ENCODE measurements at places on chromosomes 16 and 17.

GRCh38 chr16:85761861-85762260 lies 11.0 kb upstream of the C16orf74 start:
- no peak for DNase-seq

DNA sequence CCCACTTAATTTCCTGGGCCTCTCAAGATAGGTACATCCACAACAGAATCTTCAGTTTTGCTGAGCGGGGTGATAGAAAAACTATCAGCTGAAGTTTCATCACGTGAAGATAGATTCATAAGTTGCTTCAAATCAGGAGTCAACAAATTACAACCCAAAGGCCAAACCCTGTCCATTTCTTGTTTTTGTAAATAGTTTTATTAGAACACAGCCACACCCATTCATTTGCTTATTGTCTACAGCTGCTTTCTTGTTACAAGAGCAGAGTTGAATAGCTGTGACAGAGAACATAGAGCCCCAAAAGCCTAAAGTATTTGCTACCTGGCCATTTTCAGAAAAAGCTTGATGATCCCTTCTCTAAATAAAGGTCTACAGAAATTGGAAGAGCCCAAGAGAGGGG lies 300.1 kb upstream of the CDH5 start:
- no peak for DNase-seq

DNA sequence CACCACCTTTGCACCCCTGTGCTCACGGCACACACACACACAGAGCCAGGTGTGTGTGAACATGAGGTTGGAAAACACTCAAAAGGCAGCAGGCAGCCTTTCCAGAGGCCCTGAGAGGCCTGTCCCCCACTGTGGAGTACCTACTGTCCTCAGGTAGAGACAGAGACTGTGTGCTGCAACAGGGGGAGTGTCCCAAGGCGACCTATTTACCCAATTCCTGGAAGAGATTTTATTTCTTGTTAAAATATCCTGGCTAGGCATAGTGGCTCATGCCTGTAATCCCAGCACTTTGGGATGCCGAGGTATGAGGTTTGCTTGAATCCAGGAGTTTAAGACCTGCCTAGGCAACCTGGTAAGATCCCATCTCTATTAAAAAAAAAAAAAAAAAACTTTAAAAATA lies 108.5 kb downstream of the COPRS start:
- no peak for DNase-seq

DNA sequence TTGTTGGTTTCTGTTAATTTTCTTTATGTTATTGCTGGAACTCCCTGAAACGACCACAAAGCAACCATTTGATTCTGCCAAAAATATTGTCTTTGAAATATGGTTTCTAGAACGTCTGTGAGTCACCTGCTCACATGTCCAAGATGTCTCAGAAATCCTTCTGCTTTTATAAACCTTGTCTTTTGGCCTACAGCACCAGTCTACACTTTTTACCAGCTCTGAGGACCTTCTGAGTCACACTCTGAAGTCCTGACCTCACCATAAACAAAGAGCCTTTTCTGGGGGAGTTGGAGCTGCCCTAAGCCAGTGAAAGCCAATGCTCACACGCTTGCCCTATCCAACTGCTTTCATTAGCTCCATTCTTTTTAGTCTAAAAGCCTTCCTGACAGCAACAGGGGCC lies 55.5 kb downstream of the GRIN2A start:
- DNase-seq, result no peak

- DNase-seq, result no peak
Measured at GRCh38 chr16:57000271-57001025, 11.1 kb downstream of the NLRC5 start.

GRCh38 chr17:5758651-5759050 lies 174.3 kb upstream of the NLRP1 start:
- DNase-seq, result no peak

DNA sequence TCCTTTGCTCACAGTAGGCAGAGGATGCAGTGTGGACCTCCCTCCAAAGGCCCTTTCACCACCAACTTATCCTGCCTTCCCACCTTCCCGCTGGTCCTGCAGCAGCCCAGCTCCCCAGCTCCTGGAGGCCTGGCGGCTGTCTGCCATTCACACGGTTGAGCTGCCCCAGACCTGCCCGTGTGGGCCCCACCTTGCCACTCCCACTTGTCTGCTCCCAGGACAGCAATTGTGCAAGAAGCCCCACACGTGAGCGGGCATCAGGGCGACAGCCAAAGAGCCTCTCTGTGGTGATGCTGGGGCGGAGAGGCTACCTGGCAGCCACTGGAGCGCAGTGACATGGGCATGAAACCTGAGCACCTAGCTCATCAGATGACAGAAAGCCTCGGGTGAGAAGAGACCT lies 248.6 kb upstream of the MAF start:
- no peak for DNase-seq

GRCh38 chr17:51670899-51671298 lies 410.6 kb downstream of the UTP18 start:
- DNase-seq, result no peak

- no peak for DNase-seq
Measured at GRCh38 chr16:30375864-30376263, 1.3 kb downstream of the MYL11 start.

GRCh38 chr16:30570636-30571444 lies 674 bp downstream of the ZNF688 start:
- no peak for DNase-seq

DNA sequence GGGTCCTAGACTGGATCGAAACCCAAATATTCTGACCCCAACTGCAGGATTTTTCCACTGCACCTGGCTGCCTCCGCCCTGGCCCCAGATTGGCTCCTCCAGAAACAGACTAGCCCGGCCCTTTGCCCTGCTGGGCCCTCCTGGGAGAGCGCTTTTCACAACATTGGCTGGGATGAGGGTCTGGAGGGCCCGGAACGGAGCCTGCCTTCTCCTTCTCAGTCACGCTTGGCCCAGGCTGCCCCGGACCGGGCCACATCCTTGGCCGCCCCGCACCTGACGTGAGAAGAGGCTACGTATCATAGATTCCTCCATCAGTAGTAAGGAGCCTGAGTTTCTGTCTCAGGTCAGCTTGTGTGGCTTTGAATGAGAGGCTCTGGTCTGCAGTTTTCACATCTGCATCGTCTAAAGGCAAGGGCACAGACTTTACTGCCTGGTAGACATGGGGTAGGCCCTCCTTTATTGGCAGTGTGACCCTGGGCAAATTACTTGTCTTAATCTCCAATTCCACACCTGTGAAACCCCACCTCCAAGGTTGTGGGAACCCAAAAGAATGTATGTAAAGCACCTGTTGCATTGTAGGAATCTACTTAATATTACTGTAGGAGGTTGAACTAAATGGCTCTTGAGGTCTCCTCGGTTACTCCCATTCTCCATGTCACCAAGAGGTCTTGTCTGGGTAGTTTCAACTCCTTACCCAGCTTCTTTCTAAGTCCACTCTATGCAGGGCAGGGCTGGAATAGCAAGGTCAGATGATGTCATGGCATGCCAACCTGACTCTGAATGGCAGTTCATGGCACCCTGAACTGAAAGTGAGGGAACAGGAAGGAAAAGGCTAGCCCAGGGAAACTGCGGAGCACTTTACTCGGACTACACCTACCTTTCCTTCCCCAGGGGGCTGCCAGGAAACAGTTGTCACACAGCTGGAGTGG lies 661 bp downstream of the LRRC3C start:
- no peak for DNase-seq

DNA sequence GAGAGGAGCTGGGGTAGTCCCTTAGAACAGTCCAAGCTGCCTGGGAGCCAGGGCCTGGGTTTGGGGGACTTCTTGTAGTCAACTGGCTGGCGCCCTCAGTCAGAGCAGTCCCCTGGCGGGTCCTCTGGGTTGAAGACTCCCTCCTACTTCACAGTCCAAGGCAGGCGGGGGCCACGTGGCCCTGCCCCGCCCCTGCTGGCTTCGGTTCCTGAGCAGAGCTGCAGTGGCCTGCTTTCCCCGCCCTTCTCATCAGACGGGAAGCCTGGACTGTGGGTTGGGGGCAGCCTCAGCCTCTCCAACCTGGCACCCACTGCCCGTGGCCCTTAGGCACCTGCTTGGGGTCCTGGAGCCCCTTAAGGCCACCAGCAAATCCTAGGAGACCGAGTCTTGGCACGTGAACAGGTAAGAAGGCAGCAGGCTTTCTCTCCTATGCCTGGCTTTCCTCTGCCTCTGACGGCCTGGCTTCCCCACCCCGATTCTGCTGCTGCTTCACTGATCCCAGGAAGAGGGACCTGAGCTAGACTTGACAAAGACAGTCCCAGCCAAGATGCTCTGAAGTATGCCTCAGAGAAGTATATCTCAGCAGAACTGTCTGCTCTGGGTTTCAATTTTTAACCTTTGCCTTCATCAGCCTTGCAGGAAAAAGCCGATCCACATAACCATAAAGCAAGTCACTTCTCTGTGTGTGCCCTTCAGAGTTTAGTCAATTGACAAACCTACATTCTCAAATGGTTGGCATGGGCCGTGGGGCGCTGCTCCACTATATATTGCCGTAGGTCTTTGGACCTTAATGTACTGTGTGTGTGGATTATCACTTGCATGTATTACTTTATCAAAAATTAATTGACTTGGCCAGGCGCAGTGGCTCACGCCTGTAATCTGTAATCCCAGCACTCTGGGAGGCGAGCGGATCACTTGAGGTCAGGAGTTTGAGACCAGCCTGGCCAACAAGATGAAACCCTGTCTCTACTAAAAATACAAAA lies 56.3 kb downstream of the SF3B3 start:
- DNase-seq, result no peak

Data from cortex of kidney (tissue), 1 donor.